ENCODE measurements at places on chromosomes 3 and 15.

DNA sequence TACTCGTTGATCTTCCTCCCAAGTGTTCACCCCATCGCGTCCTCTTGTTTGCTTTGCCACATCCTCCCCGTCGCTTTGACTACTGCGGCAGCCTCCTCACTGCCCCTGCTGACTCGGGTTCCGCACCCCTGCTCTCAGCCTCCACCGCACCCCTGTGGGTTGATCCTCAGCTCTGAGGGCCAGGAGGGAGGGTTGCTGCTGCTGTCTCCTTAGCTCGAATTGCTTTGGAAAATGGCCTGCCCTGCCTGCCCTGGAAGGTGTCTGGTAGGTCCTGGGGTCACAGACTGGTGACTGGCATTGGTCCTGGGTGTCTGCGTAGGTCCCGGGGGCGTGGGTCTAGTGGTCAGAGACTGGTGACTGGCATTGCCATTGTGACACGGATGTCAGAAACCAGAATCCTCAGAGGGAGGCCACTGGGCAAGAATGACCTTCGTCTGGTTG, 9.4 kb downstream of the MUC4 start:
- no peak for DNase-seq

DNA sequence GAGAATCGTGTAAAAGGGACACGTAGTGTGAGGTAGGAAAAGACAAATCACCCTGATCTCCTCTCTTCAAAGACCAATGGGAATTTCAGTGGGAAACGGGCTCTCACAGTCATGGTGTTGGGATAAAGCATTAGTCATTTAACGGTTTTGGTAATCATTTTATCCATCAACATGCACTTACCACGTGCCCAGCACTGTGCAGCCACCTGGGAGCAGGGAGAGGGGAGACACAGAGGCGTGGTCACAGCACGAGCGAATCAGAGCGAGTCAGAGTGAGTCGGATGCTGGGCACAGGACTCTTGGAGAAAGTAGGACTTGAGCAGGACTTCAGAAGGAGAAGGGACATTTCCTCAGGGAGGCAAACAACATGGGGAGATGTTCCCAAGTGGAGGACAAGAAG, 130.8 kb downstream of the MINAR1 start:
- DNase-seq: no peak

GRCh38 chr3:63228677-63229076, 49.4 kb upstream of the SYNPR start:
- peak; percentile 31 for DNase-seq

GRCh38 chr3:27507515-27508266, 23.5 kb upstream of the SLC4A7 start:
- DNase-seq: no peak

- peak; percentile 44 for DNase-seq
Measured at GRCh38 chr15:68725736-68726135, 95.0 kb downstream of the ANP32A start.

GRCh38 chr15:100191161-100191560, 150.6 kb downstream of the ADAMTS17 start:
- DNase-seq: no peak

DNA sequence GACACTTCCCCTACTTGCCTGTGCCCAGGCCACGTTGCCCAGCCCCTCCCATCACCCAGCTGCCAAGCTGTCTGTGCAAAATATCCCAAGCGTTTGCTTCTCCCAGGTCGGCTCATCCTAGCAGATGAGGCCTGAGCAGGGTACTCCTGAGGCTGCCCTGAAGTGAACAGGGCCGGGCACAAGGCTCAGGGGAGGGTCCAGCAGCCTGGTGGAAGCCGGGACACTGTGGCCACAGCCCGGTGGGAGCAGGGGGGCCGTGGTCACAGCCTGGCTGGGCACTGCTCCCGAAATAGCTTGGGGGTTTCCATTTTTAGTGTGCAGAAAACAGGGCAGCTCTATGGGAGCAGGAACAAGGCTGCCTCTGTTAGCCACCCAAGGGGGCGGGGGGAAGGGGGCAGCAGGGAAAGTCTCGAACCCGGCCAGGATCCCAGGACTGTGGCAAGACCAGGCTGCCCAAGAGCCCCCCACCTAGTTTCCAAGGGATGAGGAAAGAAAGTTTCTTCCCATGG, 3.4 kb downstream of the PLXNB1 start:
- DNase-seq: peak; percentile 95

- DNase-seq: no peak
Measured at GRCh38 chr3:161890147-161890625, 393.6 kb downstream of the OTOL1 start.

DNA sequence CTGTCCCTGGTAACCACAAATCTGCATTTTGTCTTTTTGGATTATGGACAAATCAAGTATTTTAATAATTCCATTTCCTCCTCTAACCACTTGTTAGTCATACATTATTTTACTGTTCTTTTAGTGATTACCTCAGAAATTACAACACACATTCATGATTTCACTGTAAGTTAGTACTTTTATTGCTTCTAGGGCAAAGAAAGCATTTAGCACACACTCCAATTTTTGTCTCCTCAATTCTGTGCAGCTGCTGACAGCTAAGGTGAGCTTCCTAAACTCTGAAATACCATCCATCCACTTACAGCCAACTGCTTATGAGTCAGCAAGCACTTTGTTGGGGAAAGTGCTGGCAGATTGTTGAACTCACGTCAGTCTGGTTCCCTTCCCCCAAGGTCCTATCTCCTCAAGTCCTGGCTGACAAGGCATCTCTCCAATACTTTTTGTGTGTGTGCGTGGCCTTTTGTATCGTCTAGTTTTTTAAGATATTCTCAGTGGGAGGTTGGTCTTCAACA, 49.4 kb upstream of the TNFAIP8L3 start:
- DNase-seq: no peak

DNA sequence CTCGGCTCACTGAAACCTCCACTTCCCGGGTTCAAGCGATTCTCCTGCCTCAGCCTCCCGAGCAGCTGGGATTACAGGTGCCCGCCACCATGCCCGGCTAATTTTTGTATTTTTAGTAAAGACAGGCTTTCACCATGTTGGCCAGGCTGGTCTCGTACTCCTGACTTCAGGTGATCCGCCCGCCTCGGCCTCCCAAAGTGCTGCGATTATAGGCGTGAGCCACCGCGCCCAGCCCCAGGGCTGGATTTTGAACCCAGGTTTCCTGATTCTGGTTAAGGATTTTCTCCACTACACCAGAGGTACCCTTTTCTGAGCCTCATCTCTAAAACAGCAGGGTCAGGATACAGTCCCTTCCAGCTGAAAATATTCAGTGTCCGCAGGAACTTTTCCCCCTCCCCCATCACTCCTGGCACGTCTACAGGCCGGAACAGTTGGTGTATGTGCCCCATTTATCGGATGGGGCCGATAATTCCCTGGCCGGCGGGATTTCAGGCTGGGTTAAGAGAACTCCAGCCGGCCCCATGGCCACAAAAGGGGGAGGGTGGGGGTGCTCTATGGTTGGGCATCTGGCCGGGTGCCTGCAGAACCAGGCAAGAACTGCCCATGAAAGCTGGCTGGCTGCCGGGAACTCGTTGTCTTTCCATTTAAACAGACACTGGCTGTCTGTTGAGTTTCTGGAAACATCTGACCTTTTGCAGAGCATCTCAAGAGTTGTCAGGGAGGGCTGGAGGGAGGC, 26.8 kb upstream of the SEMA4B start:
- DNase-seq: peak; percentile 94

- DNase-seq: no peak
Measured at GRCh38 chr3:131705558-131706051, 202.8 kb upstream of the MRPL3 start.

DNA sequence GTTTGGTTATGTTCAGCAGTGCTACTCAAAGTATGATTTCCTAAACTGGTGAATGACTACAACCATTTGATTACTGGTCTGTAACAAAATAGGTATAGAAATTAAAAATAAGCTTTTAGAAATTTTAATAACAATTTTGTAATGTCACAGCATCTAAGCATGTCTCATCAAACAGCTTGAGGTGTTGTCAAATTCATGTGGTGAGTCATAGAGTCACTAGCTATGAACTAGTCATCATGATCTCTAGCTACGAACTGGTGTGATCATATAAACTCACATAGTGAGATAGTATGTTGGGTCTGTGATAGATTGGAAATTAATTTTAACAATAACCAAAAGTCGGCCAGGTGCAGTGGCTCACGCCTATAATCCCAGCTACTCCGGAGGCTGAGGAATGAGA, 213.9 kb upstream of the RBMS3 start:
- no peak for DNase-seq

DNA sequence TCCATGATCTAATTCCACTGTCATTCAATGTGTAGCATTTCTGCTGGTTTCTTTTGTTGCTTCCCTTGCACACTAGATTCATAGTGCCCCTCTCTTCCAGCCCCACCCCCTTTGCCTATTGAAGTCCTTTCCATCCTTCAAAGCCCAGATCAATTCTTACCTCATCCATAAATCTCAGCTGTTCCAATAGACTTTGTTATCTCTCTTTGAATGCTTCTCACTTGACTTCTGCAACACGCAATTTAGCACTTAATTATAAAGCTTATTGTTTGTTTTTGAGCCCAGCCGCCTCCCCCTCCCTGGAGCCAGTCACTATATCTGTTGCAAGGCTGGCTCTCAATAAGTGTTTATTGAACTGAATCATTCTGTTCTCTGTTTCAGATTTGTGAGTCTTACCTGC, 174.6 kb upstream of the TBL1XR1 start:
- no peak for DNase-seq

DNA sequence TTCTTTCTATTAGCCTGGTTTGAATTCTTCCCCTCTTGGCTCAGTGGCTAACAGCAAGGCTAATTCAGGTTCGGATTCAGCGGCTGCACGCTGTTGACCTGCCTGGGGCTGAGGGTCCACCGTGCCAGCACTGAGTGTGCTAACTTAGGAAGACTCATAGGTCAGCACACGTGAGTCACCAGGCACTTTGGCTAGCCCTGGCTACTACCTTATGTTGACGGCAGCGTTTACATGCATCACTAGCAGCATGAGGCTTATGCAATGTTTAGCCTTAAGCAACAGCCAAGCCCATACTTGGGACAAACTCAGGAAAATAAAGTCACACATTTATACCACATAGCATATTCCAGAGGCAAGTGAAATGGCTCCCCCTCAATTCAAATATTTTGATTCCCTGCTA, 137.7 kb downstream of the RAB11A start:
- no peak for DNase-seq

GRCh38 chr15:73994912-73995622, 551 bp downstream of the PML start:
- DNase-seq: no peak

- no peak for DNase-seq
Measured at GRCh38 chr3:132229641-132230040, 87.6 kb upstream of the ACP3 start.

- DNase-seq: no peak
Measured at GRCh38 chr3:186642014-186642413, 1.8 kb downstream of the FETUB start.

DNA sequence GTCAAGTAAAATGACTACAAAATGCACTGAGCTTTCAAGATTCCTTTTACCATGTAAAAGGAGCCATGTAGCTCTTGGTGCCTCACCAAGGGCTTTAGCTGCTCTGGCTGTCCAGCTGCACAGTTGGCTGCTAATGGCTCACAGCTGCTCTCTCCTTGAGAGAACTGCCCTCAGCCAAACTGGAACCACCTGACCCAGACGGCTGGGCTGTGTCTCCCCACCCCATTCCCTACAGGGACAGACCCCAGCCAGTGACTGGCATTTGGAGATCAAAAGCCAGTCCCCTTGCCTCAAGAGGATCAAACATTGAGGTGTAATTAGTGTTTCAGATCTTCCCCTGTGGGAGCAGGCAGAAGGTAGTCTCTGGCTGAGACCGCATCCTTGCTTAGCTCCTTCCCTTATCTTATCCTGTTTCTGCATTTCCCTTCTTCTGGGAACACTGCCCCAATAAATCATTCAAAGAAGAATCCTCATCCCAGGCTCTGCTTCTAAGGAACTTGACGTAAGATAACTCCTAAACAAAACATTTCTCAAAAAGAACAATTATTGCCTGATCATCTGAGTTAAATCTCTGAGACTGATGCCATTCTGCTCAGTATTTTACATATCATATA, 28.6 kb upstream of the UBE2E2 start:
- DNase-seq: no peak

All from Ammon's horn (tissue), 1 donor.